ENCODE measurements at places on chromosomes 13 and 19.
A peak's percentile ranks its signal among the peaks of the same experiment; 100 is the strongest.

- no peak for DNase-seq
Measured at GRCh38 chr13:37435881-37436280, 162.7 kb downstream of the POSTN start.

GRCh38 chr19:55160128-55160985 is 2.8 kb upstream of the TNNI3 start:
- peak; percentile 44 for DNase-seq

GRCh38 chr19:4576016-4576933 is 16.8 kb upstream of the SEMA6B start:
- DNase-seq = no peak

DNA sequence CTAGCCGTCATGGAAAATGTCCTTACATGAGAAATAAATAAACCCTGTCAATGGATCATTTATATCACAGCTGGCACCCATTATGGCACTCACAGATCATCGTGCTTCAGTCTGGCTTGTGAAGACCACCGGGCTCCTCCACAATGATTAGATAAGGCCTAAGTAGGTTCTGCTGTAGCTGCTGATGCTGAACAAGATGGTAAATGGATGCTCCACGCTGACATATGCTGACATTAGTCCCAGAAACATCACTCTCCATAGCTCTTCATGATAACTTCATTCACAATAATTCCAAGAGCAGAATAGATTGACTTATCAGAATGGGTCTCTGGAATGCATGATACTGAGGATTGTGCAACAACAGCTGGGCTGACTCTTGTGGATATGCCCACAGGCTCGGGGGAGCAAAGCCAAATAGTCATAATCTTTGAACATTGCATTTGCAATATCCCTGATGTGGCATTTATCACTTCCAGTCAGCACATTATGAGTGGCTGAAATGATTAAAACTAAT is 63.8 kb upstream of the RXFP2 start:
- DNase-seq = no peak

GRCh38 chr19:41844601-41845000 is at the start of gene LYPD4:
LYPD4 (minus strand) TSS chr19:41844683; CDS start chr19:41839285, 5,398 bp downstream.
- DNase-seq = no peak

GRCh38 chr13:110653271-110653670 is 37.9 kb downstream of the NAXD start:
- DNase-seq = no peak

- DNase-seq = no peak
Measured at GRCh38 chr13:42981317-42981716, 10.7 kb downstream of the EPSTI1 start.

DNA sequence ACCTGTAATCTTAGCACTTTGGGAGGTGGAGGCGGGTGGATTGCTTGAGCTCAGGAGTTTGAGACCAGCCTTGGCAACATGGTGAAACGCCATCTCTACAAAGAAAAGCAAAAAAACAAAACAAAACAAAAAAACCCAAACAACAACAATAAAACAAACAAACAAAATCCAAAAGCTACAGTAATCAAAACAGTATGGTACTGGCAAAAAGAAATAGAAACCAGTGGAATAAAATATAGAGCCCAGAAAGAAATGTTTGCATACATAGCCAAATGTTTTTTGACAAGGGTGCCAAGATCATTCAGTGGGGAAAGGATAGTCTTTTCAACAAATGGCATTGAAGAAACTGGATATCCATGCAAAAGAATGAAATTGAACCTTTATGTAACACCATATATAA is 11.5 kb downstream of the CEACAM1 start:
- DNase-seq = no peak

- DNase-seq = no peak
Measured at GRCh38 chr19:4199699-4200293, 17.3 kb downstream of the ANKRD24 start.

DNA sequence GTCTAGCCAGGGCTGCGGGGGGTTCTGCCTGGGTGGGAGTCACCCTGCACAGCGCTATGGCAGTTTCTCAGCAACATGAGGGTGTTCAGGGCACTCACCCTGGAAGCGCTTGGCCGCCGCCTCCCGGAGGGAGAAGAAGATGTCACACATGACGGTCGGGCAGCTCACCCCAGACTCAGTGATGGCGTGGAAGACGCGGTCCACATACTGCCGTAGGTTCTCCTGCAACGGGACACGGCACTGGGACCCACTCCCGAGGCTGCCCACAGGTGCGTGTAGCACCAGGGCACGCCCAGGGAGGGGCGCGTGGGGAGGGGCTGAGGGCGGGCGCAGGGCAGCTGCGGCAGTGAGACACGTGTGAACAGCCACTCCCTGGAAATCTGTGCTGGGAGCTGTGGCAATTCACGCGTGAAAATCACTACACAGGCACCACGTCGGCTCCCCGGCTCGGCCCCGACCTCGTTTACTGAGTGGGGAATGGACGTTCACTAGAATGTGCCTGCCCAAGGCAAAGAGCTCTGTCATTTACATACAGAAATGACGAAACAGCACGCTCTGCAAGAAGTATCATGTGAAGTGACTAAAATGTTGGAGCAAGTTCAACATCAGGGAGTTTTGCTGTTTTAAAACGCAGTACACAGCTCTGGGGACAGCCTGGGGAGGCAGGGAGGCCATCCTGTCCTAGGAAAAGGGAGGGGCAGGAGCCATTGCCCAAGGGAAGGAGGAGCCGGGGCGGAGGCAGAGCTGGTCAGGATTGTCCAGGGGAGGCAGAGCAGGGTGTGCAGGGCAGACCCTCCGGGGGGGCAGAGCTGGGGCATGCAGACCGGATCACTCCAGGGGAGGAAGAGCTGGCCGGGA is 41.5 kb upstream of the C13orf46 start:
- no peak for DNase-seq

DNA sequence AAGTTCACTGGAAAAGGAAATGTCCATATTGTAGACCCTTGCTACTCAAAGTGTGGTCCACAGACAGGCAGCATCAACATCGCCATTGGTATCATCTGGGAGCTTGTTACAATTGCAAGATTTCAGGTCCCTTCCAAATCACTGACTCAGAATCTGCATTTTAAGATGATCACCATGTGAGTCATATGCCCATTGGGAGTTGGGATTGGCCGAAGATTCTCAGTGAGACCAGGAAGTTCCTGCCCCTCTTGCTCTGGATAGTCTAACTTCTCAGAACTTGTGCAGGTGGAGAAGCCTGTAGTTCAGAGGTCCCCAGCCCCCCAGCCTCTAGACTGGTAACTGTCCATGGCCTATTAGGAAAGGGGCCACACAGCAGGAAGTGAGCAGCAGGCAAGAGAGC is 48.9 kb upstream of the URAD start:
- no peak for DNase-seq

DNA sequence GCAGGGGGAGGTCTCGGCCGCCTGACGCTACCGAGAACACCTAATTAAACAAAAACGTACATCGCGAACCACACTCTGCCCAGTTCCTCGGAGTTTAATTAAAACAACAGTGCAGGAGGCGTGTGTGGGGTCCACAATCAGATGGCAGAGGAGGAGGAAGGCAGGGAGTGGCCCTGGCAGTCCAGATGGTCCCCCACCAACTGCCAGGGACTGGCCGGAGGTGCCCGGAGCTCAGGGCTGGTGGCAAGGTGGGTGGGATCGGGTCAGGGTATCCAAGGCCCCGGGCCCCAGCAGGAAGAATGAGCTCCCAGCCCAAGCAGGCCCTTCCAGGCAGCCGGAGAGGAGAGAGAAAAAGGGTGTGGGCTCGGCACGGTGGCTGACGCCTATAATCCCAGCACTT is 71.3 kb downstream of the PTPRS start:
- no peak for DNase-seq

- no peak for DNase-seq
Measured at GRCh38 chr19:31185261-31185660, 164.0 kb downstream of the TSHZ3 start.

- DNase-seq = no peak
Measured at GRCh38 chr13:72384879-72385278, 342.6 kb downstream of the MZT1 start.

- no peak for DNase-seq
Measured at GRCh38 chr13:75843074-75843473, 206.9 kb downstream of the LMO7 start.

DNA sequence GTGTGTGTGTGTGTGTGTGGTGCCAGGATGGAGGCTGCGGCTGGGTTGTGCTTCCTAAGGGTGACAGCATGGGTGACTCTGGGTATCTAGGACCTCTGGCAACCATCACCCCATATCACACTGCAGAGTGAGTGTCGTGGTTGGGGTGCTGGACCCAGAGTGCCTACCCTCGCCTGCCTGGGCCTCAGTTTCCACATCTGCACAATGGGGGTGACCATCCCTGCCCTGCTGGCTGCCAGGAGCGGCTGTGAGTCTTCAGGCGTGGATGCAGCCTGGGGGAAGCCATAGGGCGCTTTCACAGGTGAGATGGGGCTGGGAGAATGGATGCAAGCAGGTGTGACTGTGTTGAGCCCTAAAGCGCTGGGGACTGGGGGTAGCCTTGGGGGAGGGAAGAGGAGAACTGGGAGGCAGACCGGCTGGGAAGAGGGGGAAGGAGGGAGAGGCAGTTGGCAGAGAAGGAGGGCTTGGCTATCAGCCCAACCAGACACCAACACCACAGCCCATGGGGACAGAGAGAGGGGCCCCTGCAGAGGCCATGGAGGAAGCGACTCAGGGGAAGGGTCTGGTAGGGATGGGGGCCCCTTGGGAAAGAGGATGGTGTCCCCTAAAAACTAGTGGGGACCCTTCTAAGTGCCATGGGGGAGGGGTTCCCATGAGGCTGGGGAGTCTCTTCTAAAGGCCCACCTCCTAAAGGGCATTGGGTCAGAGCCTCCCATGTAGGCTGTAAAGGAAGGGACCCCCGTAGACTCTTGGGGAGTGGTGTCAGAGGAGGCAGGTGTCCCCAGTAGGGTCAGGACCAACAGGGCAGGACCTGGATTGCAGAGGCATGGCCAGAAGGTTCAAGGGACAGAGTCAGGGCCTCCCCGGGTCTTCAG is 1.7 kb downstream of the PLPPR2 start:
- no peak for DNase-seq

DNA sequence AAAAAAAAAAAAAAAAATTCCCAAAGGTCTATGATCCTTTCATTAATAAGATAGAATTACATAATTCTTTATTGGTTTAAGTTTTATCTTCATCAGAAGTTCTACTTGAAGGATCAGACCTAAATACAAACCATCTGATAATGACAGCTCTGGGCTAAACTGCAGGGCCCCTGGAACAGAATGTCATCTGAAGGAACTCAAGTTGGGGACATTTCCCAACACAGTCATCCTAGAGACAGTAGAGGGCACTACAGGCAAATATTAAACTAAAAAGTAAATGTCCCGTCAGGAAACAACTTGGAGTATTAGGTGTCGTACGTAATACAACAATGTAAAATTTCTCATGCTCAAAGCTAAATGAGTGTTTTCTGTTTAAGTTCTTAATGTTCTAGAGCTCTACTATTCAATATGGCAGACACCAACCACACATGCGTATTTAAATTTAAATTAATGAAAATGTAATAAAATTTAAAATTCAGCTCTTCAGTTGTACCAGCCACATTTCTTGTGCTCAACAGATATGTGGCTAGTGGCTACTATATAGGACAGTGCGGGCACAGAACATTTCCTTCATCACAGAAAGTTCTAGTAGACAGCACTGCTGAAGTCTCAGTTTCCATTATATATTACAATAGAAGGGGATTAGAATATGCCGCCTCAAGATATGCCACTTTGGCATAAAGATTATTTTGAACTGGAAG is 21.8 kb upstream of the NAXD start:
- DNase-seq = no peak

DNA sequence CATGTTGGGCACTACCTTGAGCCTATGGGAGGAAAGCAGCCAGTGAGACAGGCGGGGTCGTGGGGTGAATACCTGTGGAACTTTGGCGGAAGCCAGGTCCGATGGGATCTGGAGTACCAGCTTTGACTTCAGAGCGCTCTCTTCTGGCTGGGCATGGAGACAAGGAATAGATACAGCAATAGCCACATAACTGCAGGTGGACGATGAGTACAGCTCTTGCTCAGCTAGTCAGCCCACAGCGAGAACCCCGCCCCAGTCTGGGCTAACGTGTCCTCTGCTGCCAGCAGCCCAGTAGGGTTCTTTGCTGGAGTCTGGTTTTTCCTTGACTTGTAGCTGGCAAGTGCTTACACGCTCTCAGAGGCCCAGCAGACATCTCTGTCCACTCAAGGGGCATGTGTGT is 83.4 kb downstream of the SIPA1L3 start:
- no peak for DNase-seq

GRCh38 chr13:67489016-67489415 is 258.9 kb upstream of the PCDH9 start:
- DNase-seq = no peak

DNA sequence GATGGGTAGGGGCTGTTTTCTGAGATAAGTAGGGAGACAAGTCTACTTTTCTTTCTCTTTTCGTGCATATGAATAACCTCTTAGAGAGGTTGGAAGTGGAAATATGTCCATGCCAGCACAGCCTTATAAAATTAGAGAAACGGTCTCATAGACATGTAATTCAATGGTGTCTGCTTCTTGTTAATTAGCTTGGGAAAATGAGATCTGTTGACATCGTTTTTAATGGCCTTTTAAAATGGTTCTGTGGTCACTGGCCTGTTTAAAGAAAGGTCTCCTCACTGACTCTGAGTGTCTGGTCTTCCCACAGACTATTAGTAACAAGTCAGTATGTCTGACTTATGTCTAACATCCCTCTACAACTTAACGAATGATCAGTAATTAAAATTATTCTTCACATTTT is 487.1 kb downstream of the SLITRK6 start:
- no peak for DNase-seq

GRCh38 chr13:81568824-81569223 is 1227.9 kb upstream of the SPRY2 start:
- DNase-seq = no peak

GRCh38 chr19:50358483-50359327 is 6.7 kb downstream of the NAPSA start:
- DNase-seq = no peak

GRCh38 chr19:17148130-17148529 is 67.0 kb upstream of the USE1 start:
- no peak for DNase-seq

DNA sequence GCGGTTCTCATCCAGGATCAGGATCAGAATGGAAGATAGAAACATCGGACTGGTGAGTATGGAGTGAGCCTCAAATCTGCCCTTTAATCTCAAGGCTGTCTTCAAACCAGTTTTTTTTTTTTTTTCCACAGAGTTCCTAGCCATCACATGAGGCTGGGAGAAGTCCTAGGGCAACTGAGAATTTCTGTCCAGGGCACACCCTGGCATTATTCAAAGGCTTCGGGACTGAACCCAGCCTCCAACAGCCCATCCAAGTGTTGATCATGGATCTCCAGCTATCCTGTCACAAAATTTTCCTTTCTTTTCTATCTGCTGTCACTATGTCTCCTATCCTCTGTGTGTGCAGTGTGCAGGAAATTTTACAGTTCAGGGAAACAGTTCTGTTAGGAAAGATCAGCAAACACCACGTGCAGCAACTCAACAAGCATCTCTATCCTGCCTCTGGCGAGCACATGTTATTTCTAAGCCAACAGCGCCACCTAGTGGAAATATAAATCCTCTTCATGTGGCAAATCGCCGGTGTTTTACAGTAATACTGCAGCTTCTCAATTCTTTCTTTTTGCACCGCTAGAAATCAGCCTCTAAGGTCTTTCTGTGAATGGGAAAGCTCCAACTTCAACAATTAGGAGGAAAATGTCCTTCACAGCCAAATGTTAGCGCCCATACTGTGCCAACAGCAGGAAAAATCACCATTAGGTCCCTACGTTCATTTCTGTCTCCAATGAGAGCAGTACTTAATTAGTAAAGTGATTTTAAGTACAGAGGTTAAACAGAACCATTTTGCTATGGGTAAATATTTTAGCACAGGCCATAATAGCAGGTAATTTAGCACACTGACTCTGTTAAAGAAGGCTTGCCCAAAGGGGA is 21.4 kb upstream of the ZNF181 start:
- DNase-seq = peak; percentile 56
